Ammon's horn (tissue), 1 donor: ENCODE measurements at places on chromosomes 4 and X.

DNA sequence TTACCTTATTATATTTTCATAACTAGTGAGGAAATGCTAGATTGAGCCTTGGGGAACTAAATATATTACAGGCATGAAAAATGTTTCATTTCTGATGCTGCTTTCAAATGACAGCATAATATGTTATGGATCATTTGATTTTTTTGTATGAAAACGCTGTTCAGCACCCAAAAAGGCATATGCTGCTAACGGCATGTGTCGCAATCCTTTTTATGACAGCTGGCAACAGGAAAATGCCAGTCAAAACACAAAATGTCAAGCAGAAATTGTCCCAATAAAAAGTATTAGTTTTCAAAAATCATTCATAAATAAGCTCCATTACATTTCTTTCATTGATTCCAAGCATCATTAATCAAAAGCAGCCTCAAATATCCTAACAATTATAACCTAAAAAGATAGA lies 1244.5 kb downstream of the PCDH7 start:
- DNase-seq = peak; percentile 19

GRCh38 chr4:180664766-180665368 lies 1578.3 kb upstream of the TENM3 start:
- DNase-seq = peak; percentile 94

- DNase-seq = no peak
These were observed 81.1 kb downstream of the ATP11C start for GRCh38 chrX:139851730-139852129.

DNA sequence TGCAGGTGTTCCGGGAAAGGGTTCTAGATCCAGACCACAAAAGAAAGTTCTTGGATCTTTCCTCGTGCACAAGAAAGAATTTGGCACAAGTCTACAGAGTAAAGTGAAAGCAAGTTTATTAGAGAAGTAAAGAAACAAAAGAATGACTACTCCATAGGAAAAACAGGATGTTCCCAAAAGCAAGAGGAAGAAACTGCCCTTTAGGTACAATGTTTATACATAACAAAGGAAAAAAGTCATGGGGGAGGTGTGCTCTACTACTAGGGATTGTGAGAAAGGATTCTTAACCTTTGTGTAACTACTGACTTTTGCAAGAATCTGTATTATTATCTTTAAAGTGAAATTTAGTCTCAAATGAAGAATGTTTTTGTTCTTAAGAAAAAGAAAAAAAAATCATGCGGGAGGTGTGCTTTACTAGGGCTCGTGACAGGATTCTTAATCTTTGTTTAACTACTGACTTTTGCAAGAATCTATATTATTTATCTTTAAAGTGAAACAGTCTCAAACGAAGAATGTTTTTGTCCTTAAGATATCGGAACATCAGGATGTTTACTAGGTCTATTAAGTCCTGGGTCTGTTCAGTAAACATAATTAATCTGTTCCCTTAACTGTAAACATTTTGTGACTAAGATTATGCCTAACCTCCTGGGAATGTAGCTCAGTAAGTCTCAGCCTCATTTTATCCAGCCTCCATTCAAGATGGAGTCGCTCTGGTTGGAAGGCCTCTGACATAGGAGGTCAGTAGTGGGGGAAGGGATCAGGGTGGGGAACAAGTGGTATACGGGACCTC lies 110.4 kb upstream of the BEND4 start:
- no peak for DNase-seq

GRCh38 chrX:92247076-92247475 lies 467.9 kb downstream of the PCDH11X start:
- no peak for DNase-seq

DNA sequence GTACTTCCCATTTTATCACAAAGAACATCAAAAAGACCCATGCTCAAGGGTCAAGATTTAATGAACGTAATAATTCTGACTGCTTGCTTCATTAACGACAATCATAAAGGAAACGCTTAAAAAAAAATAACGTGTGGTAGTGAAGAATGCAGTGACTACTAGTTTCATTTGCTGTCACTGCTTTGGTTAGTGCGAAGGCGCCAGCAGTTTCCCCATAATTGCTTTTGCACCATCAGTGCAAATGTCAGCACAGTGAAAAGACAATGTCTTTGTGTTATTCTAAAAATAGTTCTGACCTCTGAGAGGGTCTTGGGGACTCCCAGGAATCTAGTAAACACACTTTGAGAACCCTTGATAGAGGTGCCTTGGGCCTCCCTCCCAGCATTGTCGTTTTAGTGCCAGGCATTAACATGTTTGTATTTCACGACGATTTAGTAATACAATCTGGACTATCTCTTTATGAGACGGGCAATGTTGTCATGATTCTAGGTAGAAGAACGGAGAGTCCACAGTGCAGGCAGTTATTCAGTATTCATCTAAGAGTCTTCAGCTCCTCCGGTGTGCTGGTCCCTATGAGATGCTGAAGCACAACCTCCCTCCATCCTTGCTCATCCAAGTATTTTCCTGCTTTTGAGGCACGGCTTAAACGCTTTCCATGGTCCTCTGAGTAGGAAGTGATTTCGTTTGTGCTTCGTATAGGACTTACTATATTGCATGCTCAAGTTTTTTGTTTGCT lies 71.0 kb downstream of the AFF1 start:
- peak; percentile 59 for DNase-seq

GRCh38 chr4:183843248-183843671 lies 61.8 kb upstream of the STOX2 start:
- no peak for DNase-seq

DNA sequence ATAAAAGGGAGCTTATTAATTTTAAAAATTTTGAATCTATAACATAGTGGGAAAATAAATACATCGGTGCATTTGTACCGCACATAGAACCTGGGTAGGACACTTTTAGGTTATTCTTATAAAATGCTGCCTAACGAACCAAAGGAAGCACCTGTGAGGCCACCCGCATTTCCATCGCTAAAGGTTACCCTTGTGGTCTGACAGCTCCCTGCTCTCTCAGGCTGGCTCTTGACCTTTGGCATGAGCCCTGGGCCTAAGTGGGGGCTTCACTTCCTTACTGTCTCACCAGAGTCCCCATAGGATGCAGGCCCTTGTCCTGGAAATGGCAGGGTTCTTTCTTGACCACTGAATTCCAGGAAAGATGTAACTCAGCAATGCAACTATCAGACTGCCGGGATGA lies 46.0 kb downstream of the HADH start:
- no peak for DNase-seq

DNA sequence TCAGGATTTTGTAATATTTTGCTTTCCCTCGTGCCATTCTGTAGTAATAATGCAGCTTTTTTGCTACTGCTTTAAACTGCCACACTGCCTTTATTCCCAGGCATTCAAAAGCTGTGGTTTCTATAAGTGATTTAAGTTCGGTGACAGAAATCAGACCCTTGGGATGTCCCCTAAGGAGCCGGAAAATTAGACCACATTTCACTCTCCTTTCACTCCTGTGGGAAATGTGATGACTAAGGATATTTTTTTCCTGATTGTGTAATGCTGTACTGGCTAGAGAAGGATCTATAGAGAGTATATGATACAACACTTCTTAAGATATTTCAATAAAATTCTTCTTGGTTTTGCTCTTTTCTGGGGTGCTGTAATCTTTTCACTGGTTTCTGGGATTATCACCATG lies 24.4 kb downstream of the UGT2A3 start:
- no peak for DNase-seq

DNA sequence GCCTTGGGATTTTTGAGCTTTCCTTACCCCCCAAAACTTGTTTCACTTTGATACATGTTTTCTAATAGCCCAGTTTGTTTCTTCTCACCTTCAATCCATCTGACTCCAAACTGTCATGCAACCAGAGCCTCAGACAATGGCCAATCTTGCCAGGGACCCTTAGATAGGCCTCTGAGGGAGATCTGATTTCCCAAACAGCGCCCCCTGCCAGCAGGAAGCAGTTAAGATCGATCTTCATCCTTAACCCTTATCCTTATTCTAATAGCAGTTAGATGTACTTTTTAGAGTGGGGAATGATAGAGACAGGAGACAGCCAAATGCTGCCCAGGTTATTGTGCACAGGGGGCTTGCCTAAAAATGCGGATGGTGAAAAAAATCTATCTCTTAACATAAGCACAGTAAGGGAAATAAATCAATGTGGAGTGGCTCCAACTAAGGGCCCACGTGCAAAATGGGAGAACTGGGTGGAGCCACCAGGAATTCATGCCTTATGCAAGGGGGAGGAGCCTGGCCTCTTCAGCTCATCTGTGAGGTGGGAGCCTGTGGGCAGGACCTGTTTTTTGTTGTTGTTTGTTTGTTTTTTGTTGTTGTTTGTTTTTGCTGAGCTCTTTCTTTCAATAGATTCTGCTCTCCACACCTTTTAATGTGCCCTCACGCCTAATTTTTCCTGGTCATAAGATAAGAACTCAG lies 833.6 kb upstream of the AGA start:
- DNase-seq = no peak

GRCh38 chr4:129916991-129917390 lies 821.0 kb downstream of the C4orf33 start:
- no peak for DNase-seq

GRCh38 chrX:68727696-68728095 lies 80.2 kb downstream of the STARD8 start:
- DNase-seq = no peak

GRCh38 chr4:95102162-95102790 lies 344.5 kb downstream of the BMPR1B start:
- no peak for DNase-seq

- DNase-seq = no peak
These were observed 98.1 kb downstream of the HNRNPD start for GRCh38 chr4:82275431-82276331.

DNA sequence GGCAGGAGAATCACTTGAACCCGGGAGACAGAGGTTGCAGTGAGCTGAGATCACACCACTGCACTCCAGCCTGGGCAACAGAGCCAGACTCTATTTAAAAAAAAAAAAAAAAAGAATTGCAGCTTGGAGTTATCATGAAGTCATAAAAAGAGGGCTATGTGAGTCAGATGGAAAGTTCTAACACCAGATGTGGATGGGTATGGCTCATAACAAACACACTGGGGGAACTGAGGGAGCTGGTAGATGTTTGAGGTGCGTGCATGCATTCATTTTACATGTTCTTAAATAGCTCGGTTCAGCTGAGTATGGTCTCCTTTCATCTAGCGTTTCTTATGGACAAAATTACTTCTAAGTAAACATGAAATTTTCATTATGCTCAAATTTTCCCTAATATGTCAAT lies 11.7 kb downstream of the TRMT2B start:
- DNase-seq = no peak

DNA sequence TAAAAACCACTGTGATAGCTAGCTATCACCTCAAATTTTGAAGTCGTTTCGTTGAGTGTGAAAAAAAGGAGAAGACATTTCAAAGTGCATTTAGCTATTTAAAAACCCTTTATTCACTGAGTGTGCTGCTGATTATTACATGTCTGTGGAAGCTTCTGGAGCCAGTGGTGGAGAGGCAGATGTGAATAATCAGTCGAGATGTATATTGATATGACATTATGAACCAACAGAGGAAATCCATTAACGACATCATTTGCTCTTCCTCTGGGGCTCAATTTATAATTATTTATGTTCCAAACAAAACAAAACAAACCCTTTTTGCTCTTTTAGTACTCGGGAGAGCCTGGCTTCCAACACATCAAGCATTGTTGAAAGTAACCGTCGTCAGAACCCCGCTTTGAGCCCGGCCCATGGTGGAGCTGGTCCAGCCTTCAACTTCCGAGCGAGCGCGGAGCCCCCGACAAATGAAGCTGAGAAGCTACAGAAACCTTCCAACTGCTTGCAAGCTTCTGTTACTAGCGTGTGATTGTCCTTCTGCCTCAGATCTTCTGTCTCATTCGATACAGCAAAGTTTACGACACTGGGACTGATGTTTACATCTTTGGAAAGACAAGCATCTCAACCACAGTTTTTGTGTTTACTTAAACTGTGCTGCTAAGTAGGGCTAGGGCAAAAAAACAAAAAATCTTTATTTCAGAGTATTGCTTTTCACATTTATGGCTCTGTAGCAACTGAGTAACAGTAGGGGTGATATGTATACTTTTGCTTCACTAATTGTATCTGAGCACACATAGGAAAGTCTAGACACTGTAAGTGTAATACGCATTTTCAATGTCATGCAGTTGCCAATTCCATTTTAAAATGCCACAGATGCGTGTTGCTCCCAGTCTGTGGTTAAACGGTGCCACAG lies 111.9 kb downstream of the STOX2 start:
- DNase-seq = peak; percentile 25

- DNase-seq = no peak
These were observed 249.1 kb downstream of the DCLK2 start for GRCh38 chr4:150327262-150327780.

- no peak for DNase-seq
These were observed 690.0 kb upstream of the HS3ST1 start for GRCh38 chr4:12118651-12119213.

GRCh38 chr4:168550064-168550766 lies 53.4 kb downstream of the PALLD start:
- no peak for DNase-seq

GRCh38 chr4:61079976-61080375 lies 120.2 kb upstream of the ADGRL3 start:
- no peak for DNase-seq

- DNase-seq = no peak
These were observed 12.5 kb upstream of the SPATA4 start for GRCh38 chr4:176207839-176208238.

- no peak for DNase-seq
These were observed 7.5 kb upstream of the LHFPL1 start for GRCh38 chrX:112687189-112687691.

- no peak for DNase-seq
These were observed 134.4 kb downstream of the PCDH7 start for GRCh38 chr4:30854531-30854930.

DNA sequence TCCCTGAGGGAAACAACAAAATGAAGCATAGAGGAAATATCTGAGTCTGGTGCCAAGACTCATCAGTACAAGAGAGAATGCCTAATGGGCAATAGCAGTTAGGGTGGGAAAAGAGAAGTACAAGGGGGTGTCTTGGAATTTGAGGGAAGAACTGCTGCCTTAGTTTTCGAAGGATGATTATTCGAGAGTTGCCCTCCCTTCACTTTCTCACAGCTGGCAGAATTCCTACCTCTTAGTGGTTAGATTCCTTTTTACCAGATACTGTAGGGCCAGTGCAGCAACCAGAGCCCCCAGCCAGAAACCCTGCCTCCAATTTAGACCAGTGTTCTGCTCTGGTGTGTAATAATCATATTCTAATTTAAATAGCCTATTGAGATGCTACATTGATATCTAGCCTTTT lies 56.5 kb downstream of the NFKB1 start:
- DNase-seq = no peak

DNA sequence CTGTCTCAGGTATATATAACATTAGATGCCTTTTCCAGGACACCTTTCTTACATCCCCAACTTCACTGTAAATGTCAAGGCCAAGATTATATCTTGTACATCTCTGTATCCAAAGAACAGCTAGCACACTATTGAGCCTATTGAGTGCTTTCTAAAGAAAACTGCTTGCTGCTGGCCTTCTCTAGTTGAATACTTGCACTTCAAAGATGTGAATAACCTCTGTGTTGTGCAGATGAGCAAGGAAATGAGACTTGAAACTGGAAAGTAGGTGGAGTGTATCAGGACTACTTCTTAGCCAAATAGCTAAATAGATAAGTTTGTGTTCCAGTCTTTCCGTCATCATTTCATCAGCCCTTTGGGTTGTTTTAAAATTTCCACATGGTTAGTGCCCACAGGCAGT lies 704.4 kb upstream of the AMOT start:
- no peak for DNase-seq
